ENCODE measurements at places on chromosomes 13 and 19.

DNA sequence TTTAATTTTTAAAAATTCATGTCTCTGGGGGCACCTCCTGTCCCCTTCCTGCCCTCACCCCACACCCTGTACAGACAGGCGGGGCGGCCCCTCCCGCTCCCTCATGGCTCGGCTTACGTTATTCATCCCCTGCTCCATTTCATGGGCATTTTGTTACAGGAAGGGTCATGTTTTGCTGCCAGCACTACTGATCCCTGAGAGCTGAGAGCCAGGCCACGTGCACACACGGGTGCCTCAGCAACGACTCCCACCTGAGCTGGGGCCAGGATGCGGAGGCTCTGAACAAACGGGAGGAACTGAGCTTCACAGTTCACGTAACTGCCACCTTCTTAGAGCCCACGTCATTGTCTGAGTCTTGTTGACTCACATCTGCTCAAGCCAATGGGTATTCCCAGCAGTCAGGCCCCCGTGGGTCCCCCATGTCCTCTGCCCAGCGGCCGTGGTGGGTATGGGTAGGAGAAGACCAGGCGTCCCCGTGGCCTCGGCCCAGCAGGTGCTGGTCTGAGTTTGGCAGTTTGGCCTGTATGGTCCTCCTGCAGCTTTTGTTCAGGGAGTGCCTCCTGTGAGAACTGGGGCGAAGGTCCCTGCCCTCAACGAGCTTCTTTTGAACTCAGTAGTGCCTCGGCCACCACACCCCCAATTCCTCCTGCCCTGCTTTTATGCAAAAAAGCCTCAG lies 16.4 kb upstream of the TMEM255B start:
- no peak for DNase-seq

DNA sequence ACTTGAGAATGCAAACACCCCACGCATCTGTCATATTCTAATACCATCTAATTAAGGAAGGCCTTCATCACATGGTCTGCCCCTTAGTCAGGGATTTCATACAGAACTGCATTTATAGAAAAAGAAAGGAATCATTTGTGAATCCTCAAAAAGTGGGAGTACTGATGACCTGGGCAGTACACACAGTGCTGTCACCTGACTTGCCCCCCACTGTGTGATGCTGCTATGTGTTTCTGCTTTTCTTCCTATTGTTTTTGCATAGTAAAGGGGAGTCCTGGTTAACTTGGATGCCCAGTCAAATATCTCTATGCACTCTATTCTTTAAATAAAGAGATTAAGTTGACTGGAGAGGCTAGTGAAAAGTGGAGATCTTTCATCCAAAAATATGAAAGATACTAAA lies 1921.2 kb upstream of the PRR20A start:
- no peak for DNase-seq

GRCh38 chr13:86020351-86021002 lies 221.3 kb upstream of the SLITRK6 start:
- no peak for DNase-seq

- no peak for DNase-seq
Observed at GRCh38 chr13:50280441-50280937, 265.2 kb downstream of the KCNRG start.

GRCh38 chr13:72205773-72206172 lies 338.8 kb upstream of the DACH1 start:
- no peak for DNase-seq

- DNase-seq: no peak
Observed at GRCh38 chr13:36431204-36432105, 840 bp upstream of the CCNA1 start.

DNA sequence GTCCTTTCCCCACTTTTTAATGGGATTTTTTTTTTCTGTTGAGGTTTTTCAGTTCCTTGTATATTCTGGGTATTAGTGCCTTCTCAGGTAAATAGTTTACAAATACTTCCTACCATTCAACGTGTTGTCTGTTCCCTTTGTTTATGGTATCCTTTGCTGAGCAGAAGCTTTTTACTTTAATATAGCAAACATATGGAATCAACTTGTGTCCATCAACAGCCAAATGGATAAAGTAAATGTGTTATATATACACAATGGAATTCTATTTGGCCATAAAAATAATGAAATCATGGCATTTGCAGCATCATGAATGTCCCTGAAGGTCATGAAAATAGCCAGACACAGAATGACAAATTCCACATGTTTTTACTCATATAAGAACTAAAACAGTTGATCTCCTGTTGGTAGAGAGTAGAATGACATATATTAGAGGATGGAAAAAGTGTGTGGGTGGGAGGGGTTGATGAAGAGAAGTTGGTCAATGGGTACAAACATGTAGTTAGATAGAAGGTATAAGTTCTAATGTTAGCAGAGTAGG lies 500.8 kb downstream of the SLITRK6 start:
- DNase-seq: no peak

GRCh38 chr13:89584058-89584620 lies 1763.3 kb upstream of the MIR17HG start:
- DNase-seq: no peak

DNA sequence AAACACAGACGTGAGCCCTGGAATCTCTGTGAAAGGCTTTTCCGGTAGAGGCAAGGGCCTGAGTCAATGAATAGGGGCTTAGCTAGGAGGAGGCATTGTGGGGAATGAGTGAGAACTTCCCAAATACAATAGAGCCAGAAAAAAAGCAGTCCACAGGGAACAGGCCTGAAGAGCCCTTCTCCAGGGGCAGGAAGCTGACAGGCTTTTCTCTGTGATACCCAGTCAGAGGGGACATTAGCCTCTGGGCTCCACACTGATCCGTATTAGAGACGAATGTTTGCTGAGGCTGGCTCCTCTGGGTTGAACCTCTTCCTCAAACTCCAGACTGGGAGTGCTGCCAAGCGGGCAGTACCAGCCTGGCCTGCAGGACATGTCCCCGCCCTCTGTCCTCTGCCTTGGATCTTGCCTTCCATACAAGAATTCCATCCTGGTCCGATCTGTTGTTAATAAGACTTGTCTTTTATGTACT lies 2.3 kb downstream of the DHRS12 start:
- no peak for DNase-seq

GRCh38 chr19:10452726-10453618 lies 32.6 kb downstream of the PDE4A start:
- no peak for DNase-seq

GRCh38 chr19:6521718-6522646 lies 8.8 kb upstream of the TNFSF9 start:
- DNase-seq: peak; percentile 59

DNA sequence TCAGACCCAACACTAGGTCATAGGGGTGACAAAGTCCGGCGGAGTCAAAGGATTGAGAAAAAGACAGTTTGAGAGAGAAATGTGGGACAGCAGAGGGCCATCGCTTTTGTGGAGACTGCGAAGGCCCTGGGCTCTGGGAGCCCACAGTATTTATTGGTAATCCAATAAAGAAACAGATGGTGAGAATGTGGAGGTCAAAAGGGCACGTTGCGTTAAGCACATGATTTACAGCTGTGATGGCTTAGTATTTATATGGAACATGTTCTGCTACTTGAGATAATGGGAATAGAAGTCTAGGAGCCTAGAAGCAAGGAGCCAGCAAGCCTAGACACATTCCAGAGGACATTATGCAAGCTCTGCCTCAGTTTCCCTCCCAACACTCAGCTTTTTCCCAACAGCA lies 2521.1 kb downstream of the PCDH9 start:
- no peak for DNase-seq

GRCh38 chr13:39318161-39318560 lies 279.9 kb downstream of the NHLRC3 start:
- DNase-seq: no peak

DNA sequence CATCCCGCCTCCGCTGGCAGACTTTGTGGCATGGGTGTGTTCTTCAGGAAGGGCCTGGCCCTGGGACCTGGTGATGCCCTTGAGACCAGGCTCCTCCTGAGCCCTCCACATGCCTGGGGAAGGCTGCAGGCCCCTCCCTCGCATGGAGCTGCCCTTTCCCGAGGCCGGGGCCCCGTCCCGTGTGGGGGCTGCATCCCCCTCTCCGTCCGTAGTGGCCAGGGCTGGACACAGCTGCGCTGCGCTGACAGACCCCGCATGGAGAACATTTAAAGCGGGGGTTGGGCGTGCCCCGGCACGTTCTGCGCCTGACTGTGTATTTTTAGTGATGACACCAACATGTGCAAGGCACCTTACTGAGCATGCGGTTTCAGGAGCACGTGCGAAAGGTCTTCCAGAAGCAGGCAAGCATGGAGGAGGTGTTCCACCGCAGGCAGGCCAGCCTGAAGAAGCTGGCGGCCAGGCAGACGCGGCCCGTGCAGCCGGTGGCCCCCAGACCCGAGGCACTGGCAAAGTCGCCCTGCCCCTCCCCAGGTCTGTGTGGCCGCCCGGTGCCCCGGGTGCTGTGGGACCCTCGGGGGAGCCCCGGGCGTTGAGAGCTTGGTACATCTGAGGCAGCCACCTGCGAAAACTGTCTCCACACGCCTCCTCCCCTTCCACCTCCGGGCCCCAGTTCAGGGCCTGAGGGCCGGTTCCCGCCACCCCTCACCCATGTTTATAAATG lies 28.8 kb upstream of the F7 start:
- DNase-seq: no peak

DNA sequence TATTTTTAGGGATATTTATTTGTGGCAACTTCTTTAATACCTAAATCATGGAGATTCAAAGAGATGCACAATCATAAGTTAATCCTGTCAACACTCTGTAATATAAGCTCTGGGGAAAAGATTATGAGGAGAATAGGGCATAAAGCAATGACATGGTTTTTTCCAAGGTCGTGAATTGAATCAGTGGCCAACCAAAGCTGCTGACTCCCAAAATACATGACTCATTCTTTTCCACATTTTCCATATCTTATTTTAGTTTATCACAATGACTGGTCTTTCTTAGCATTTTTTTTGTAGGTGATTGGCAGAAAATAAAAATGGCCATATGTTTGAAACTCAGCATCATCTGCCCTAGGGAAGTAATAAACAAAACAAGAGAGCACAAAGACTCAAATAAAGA lies 28.5 kb upstream of the RBM26 start:
- DNase-seq: no peak

DNA sequence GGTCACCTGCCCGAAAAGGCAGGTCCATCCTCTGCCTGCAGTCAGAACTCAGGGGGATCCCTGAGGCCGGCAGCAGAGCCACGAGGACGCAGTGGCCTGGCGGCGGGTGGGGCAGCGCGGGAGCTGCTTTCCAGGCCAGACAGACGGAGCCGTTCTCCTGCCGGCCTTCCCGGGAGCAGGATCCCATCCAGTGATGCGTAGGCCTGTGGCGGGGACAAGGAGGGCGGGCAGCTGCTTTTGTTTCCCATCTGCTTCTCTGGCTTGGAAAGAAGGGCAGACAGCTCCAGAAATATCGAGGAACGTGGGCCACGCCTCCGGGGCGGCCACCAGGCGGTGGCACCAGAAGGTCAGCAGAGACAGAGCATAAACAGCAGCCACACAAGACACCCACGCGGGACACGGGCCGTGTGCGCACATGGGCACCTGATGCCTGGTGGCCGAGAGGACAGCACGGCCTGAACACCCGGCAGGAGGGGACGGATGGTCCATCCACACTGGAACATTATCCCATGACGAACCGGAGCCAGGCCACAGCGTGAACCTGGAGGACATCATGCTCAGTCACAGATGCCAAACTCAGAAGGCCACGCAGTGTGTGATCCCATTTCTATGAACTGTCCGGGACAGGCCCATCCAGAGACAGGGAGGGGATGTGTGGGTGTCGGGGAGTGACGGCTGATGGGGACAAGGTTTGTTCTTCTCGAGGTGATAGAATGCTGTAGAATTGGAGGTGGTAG lies 13.9 kb upstream of the MKNK2 start:
- no peak for DNase-seq

DNA sequence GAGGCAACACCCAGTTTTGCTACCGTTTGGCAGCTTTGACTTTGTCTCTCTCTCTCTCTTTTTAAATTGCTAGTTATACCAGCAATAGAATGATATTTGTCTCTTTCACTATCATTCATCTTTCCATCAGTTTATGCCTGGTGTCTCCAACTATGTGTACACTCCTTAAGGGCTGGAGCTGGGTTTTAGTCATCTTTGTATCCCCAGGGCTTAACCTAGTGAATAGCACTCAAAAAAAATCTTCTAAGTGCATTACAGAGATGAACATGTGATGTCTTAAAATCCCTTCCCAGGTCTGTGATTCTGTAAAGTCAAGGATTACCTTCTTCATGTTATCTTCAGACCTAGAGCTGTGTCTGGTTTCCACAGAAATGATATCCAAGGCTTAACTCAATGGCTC lies 7.8 kb upstream of the UBL3 start:
- no peak for DNase-seq

- no peak for DNase-seq
Observed at GRCh38 chr13:83601539-83601938, 280.7 kb downstream of the SLITRK1 start.

- DNase-seq: no peak
Observed at GRCh38 chr19:34188408-34188807, 16.1 kb downstream of the LSM14A start.

- DNase-seq: no peak
Observed at GRCh38 chr19:46731584-46731983, 14.3 kb upstream of the FKRP start.

DNA sequence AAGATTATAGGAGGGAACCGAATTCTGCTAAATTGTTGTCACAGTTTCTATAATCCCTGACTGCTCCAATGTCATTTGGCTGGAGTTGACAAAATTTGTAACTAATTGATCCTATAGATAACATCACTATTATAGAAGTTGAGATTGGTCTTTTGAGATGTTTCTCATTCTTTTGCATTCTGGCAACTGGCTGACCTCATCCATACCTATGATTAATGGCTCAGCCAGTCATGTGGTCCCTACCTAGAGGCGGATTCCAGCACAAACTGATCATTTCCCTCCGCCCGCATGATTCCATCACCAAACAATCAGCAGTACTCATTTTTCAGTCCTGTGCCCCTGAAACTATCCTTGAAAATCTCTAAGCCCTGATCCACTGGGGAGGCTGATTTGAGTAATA lies 4.2 kb downstream of the PSG2 start:
- no peak for DNase-seq

DNA sequence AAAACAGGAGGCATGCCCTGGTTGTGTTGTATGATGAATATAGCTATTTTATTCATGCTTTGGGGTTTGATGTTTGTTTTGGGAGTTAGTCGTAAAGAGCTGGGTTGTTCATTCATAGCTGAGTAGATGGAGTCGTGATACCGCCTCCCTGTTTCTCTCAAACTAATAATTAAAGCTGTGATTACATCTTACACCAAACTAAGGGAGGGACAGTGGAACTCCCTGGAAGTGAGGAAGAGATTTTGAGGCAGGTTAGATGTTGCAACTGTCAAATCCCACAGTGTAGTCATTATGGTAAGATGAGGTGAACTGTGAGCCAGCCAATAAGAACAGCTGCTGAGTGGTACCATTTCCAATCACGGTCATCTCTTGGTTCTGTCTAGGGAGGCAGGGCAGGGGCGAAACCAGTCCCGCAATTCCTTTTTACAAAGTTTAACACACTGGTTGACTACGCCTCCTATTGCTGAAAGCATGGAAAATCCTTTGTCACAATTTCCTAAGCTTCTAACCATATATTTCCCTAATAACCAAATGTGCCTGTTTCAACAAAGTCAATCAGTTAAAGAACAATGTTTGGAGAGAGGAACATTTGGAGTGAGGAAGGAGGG lies 207.6 kb upstream of the SERP2 start:
- DNase-seq: no peak

Measured in CD8-positive, alpha-beta T cell (primary cell).